ENCODE measurements at places on chromosomes 6 and 20.

GRCh38 chr6:147434516-147434915 is 74.0 kb upstream of the SAMD5 start:
- DNase-seq, result no peak

- no peak for DNase-seq
These were observed 77.1 kb downstream of the FBXO5 start for GRCh38 chr6:152905551-152906299.

- DNase-seq, result no peak
These were observed 324.7 kb downstream of the CD83 start for GRCh38 chr6:14442242-14442641.

- DNase-seq, result no peak
These were observed 3.1 kb downstream of the PLAGL2 start for GRCh38 chr20:32204205-32205109.

- no peak for DNase-seq
These were observed 306.1 kb upstream of the FLRT3 start for GRCh38 chr20:14643556-14643955.

All from T follicular helper cell (primary cell).